ENCODE measurements at places on chromosomes 3 and 15.

DNA sequence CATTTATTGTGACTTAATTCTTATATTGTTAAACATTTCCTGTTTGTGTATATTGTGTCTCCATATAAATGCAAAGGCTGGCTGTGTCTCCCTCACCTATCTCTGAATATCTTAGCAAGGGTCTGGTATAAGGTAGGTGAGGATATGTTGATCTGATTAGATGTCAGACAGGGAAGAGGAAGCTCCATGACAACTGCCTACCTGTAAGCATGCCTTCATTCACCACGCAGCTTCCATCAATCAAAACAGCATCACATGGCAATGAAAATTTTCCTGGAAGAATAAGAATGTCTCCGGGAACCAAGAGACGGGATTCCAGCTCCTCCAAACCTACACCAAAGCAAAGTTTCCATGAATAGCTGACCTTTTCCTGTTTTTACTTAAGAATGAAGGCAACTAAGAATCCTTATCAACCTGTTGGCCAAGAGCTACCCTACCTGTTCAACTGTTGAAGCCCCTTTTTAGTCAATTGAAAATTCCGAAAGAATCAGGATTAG lies 34.8 kb downstream of the ATP13A5 start:
- DNase-seq, result no peak

DNA sequence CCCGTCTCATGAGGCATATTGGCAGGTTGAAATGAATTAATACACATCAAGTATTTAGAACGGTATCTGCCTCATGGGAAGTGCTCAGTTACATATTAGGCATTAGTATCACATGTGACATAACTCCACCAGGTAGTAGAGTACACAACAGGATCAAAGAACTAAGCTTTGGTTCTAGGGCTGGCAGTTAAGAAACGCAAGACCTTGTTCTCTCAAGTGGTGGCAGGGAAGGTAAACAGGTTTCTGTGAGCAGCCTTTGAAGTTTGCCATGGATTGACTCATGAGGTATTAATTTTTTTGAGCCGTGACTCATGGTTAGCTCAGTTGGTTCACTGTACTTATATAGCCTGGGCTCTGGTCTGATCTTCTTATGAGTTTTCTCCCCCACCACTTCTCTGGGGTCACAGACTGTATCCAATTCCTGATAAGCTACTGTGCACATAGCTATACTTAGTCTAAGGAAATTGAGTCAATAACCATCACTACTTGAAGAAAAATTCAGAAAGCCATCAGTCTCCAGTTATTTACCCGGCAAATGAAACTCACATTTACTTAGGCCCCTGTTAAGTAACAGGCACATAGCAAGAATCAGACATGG lies 155.6 kb upstream of the STT3B start:
- peak; percentile 1 for DNase-seq

DNA sequence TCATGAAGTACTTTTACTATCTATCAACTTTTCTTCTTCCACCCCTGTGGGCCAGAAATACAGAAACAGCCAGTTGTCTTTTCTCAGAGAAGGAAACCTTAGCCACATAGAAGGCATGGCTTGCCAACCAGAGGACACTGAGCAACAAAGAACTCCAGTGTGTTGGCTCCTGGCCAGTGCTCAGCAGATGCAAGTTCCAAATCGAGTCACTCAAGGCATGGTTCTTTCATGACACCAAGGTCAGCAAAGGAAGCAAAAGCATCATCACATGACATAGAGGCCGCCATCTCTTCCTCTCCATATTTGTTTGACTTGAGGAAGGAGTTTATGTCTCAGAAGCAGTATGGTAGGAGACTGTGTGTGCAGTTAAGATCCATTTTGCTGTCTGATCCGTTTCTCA lies 92.2 kb downstream of the MYLK start:
- DNase-seq, result no peak

GRCh38 chr3:9898467-9899241 lies 4.0 kb upstream of the IL17RE start:
- DNase-seq, result no peak

GRCh38 chr3:141289228-141289772 lies 57.7 kb downstream of the PXYLP1 start:
- no peak for DNase-seq

DNA sequence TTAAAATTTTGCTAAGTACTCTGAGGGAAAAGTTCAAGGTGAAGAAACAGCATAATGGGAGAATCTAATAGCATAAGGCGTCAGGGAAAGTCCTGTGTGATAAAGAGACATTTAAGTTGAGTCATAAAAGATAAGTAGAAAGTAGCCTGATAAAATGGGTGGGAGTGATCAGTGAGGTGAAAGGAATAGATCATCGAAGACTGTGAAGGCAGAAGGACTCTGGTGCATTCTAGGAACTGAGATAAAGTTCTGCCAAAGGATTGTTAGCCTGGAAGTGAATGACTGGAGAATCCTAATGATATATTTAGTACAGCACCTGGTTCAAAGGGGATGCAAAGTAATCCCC lies 149.9 kb downstream of the CFAP20DC start:
- no peak for DNase-seq

- no peak for DNase-seq
Measured at GRCh38 chr3:17656264-17656663, 86.2 kb downstream of the TBC1D5 start.

GRCh38 chr3:141444586-141445285 lies 42.1 kb upstream of the RASA2 start:
- no peak for DNase-seq

- no peak for DNase-seq
Measured at GRCh38 chr15:29569533-29570092, 252.7 kb downstream of the TJP1 start.

DNA sequence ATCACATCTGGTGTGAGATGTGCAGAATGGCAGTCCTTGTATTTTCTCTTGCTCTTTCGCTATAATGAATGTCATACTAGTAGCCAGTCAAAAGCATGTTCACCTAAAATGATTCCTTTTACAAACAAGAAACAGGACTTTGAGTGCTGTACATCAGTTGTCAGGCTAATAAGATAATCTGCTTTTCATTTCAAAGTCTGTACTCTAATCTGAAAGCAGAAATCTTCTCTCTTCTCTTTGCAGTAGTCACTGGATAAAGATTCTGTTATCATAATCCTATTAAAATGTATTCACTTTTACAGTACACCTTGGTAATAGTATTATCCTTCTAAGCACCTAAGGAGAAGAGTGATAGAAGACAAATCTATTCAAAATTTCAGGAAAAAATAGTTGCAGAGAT lies 300.1 kb downstream of the MFSD1 start:
- no peak for DNase-seq

DNA sequence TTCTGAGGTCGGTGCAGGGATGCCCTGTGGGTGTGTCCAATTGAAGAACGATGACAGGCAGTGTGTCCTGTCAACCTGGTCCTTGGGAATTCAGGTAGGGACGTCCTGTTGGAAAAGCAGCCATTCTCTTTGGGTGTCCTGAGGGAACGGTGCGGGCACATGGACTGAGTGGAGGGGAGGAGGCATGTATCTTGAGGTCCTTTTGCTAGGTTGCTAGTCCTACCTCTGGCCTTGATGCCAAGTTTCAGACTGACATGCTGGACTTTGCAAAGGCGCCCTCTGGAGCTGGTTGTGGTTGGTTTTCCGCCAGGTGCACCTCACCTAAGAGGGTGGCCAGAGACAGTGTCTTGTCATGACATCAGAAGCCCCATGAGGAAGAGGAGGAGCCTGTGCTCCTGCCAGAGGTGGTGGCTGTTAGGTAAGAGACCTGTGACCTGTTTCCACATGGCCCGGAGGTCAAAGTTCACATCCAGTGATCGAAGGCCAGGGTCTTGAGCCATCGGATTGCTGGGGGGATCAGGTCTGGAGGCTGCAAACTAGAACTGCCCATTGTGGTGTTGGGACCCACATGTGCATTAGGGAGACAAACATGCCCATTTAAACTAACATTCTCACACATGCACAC lies 106.3 kb downstream of the SNRPN start:
- DNase-seq, result no peak

GRCh38 chr3:170055209-170055608 lies 17.4 kb downstream of the GPR160 start:
- DNase-seq, result no peak

DNA sequence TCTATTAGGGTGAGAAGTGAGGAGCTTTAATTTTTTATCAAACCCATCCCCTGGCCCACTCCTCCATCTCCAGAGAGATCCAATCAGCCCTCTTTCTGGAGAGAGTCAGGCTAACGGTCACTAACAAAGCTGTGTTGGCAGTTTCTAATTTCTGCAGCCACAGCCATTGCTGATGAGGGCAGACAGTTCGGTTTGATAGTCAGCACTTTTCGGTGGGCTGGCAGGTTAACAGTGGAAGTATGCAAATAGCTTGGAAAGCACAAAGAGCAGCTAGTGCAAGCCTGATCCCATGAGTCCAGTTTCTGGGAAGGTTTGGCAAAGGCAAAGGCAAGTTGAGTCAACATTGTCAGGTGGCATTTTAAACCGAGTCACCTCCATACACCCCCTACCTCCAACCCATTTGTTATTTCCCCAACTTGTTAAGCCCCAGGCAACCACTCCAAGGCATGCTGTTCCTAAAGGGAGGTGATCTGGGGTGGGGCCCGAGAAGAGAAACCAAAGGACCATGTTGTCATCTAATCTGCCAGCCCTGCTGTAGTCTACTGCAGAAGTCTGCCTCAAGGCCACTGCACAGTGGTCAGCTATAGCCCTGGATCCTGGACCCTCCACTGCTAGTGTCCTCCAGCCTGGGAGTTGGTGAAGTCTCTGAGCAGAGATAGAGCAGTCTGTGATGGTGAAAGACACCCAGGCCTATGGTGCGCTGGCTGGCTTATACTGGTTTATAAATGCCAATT lies 1.7 kb downstream of the CCR1 start:
- no peak for DNase-seq

- no peak for DNase-seq
Measured at GRCh38 chr15:26261966-26262365, 398.8 kb upstream of the ATP10A start.

DNA sequence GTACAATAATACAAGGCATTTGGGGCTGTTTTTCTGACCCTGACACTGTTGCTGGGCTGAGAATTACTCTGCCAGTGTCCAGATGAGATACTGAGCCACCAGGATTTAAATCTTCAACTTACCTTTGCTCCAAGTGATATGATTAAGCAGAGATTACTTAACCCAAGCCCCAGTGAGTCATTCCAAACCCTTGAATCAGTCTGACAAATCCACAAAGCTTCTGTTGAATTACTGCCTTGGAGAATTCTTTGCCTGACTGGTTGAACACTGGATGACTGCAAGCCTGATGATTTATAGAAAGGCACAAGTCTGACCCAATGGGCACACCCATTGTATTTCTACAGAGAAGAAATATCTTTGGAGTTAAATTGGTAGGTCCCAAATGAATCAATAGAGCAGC lies 88.2 kb upstream of the TSC22D2 start:
- DNase-seq, result no peak

DNA sequence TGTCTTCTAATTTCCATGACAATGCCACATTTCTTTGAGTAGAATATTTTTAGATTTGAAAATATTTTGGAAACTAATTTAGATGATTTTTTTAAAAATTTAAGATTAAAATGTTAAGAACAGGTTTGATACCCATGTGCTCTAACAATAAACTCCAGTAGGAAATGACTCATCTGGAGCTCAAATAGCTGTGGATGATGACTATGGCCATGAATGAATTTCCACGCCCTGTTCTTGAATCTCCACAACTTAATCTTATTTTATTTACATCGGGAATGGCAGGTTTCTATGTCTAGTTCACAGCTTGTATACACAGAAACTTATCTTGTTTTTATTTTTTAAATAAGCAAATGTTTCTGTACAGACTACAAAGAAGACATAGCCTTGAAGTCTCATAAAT lies 726.8 kb downstream of the NAALADL2 start:
- DNase-seq, result no peak

All from activated CD4-positive, alpha-beta T cell treated with anti-CD3 and anti-CD28 coated beads, Interleukin-2, amount 50 U/mL, for 4 hours (primary cell).